Dorsolateral prefrontal cortex (tissue), 122 donors: ENCODE measurements at places on chromosomes 4 and X. TPM values are rescaled to one million over a fixed set of nuclear protein-coding genes. Genes with fewer than 3 reads are reported as not detected.

SLC4A4 gene
- total RNA-seq, result 76.5 TPM

CCDC110 gene
- total RNA-seq, result 3.8 TPM

RTL3 gene
- total RNA-seq, result not detected

MAGEE1 gene
- 50.5 TPM for total RNA-seq

UGT8 gene
- total RNA-seq, result 113 TPM

SUPT20HL1 gene
- 0.24 TPM for total RNA-seq

IBSP gene
- not detected for total RNA-seq
